Placental pericyte (primary cell): ENCODE measurements at places on chromosomes 4 and X. TPM values are rescaled to one million over a fixed set of nuclear protein-coding genes. Genes with fewer than 3 reads are reported as not detected.

GPAT3 gene
- 2.0 and 8.3 TPM in 2 replicates for total RNA-seq

RASL11B gene
- total RNA-seq = 0.66 TPM in 1 of 2 replicates, not detected in the other

SERTM2 gene
- 0.22 and 0.57 TPM in 2 replicates for total RNA-seq

PRRG3 gene
- not detected in 2 replicates for total RNA-seq

RPL36A gene
- total RNA-seq = 295 and 656 TPM in 2 replicates

GAB3 gene
- 0.44 and 0.57 TPM in 2 replicates for total RNA-seq

EMCN gene
- not detected in 2 replicates for total RNA-seq
